ENCODE measurements at places on chromosomes 13 and 19.
A peak's percentile ranks its signal among the peaks of the same experiment; 100 is the strongest.

GRCh38 chr13:92719868-92720267 lies 506.7 kb upstream of the GPC6 start:
- no peak for DNase-seq

DNA sequence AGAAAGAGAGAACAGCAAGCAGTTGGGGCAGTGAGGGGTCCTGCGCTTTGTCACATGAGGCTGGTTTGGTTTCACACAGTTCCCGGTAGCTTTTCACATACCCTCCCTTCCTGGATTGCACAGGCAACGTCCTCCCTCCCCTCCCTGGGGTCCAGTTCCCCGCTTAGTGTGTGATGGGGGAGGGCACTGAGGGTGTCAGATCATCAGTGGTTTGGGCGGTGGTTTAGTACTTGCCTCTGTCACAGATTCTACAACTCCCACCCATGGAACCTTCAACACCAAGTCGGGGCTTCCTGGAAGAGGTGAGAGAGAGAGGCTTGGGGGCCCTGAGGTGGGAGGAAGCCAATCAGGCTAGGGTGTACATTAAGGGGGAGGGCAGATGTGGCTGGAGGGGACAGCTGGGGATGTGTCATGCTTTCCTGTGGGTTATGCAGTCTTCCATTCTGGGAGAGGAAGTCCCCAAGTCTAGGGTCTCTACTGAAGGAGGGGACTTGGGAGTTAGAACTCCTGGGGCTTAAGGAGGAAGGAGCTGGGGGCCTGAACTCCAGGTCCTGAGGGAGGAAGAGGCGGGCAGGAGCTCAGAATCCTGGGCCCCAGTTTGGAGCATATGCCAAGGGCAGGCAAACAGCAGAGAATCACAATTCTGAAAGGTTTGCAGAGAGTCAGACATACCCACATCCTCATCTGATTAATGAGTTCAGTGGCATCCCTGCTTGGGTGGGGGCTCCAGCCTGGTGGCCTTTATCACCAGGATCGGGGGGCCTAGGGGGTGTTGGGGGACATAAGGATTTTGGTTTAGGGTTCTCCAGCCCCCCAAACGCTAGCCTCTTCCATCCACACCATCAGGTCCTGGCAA lies at the start of gene NKG7:
Gene NKG7, minus strand, starts transcription at position 6 of the 856 bp plus-strand sequence. CDS start 119 bp downstream, outside the sequence.
- DNase-seq: no peak

- DNase-seq: no peak
Observed at GRCh38 chr13:75512253-75512652, 25.4 kb downstream of the COMMD6 start.

DNA sequence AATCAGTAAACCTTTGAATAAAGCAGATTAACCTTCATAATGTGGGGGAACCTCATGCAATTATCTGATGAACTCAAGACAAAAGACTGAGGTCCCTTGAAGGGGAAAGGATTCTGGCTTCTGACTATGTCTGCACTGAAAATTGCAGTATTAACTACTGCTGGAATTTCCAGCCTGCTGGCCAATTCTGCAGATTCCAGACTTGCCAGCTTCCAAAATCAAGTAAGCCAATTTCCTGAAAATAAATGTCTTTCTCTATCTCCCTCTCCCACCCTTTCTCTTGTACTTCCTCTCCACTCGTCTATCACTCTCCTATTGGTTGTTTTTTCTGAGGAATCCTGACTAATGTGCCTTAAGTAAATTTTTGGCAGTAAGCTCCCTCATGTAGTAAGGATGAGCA lies 1479.9 kb upstream of the PRR20A start:
- DNase-seq: no peak

DNA sequence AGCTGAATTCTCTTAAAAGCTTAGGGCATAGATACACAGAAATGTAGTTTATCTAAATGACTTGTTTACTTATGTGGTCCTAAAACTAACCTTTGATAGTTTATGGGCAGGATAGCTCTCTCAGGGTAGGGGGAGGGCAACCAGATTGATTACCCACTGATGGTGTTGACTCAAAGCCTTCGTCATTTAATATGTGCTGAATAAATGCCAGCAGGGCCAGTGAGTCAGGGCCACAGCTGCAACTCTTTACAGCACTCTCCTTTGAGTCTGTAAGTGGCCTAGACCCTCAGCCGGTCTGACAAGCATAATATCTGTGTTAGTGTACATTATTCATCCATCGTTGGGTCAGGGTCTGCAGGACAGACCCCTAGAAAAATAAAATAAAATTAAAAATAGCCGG lies 128.5 kb downstream of the ZNF675 start:
- DNase-seq: no peak

- peak; percentile 8 for DNase-seq
Observed at GRCh38 chr19:57664269-57665127, 4.2 kb upstream of the ZSCAN4 start.

- DNase-seq: no peak
Observed at GRCh38 chr19:4800591-4801081, 9.1 kb downstream of the FEM1A start.

All from astrocyte of the cerebellum (primary cell).